ENCODE measurements at places on chromosomes 7 and 10. TPM values are rescaled to one million over a fixed set of nuclear protein-coding genes. Genes with fewer than 3 reads are reported as not detected.

DNA sequence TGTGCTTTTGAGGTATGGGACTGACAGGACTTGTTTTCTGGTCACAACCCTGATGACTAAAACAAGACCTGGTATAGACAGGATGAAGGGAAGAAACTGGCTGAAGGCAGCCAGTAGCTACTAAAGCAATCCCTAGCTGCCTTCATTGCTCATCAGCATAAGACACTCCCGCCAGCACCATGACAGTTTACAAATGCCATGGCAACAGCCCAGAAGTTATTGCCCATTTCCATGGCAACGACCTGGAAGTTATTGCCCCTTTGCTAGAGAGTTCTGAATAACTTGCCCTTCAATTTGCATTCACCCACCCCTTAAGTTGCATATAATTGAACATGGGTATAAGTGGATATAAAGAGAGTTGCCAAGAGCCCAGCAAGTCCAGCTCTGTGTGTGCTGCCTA, 169.6 kb upstream of the FAM171A1 start:
- no peak for DNase-seq

GRCh38 chr7:141572175-141572574, 21.0 kb downstream of the AGK start:
- no peak for DNase-seq

DNA sequence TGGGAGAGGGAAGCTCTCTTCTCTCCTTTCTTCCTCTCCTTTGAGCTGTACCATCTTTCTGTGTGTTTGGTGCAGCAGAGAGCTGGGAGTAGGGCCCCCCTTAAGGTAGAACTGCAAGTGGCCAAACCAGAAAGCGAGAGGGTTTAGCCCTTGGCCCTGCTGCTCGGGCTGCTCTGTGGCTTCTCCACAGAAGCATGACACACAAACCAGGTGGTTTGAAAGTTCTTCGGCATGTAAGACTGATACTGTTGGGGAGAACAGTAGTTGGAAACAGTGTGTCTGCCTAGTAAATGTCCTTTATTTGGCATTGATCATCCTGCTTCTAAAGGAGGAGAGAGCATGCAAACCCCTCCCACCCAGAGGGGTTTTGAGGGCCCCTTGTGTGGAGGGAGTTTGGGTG, 277.8 kb downstream of the CELF2 start:
- DNase-seq = no peak

- DNase-seq = peak; percentile 14
These were observed 16.8 kb downstream of the LIPM start for GRCh38 chr10:88819290-88819689.

DNA sequence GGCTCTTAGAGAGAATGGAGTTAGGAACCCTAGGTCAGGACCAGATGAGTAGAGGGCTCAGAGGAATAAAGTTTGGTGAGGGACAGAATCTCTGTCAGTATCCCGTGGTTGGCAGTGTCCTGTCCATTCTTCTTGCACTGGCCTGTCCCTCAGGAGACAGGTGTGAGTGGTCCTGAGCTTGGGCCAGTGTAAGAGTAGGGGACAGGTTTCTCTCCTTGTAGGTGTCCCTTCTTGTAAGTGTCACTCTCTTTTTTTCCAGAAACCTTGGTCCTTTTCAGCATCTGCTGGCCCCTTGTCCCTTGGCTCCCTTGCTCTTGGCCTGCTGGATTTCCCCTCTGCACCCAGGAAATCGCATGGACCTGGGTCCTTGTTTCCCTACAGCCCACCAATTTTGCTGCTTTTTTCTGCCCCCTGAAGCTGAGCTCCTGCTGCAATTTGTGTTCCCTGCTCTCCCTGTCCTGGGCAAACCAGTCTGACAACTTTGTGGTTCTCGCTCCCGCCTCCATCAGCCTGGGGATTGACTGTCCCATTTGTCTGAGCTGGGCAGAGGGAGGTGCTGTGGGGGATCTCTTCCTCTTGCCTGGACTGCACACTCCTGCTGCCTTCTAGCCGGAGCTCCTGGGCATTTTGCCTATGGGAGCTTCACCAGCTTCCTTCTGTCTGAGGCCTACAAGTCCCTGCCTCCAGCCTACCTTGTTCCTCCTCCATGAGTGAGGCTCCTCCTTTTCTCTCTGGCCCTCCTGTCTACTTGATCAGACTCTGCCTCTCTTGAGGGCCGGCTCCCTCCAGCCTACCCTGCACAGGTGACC, 6.5 kb downstream of the TSPAN14 start:
- peak; percentile 26 for DNase-seq

DNA sequence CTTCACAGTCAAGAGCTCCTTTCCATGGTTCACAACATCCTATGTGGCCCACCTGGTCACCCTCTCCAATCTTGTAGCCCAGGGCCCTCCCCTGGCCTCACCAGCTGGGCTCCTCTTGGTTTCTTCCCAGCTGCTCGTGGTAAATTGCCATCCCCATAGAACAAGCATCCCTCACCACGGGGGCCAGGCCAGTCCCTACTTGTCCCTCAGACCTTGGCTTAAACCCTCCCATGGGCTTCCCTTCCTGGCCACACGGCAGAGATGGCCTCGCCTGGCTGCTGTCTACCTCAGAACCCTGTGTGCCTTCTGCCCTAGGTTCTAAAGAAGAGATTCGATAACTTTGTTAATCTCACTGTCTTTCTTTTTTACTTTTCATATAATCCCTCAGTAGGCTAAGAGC, 153.3 kb upstream of the TCERG1L start:
- DNase-seq = no peak

- DNase-seq = peak; percentile 31
These were observed 9.7 kb downstream of the IFIT3 start for GRCh38 chr10:89337484-89337883.

- DNase-seq = no peak
These were observed 74.1 kb downstream of the CRPPA start for GRCh38 chr7:16347066-16347826.

DNA sequence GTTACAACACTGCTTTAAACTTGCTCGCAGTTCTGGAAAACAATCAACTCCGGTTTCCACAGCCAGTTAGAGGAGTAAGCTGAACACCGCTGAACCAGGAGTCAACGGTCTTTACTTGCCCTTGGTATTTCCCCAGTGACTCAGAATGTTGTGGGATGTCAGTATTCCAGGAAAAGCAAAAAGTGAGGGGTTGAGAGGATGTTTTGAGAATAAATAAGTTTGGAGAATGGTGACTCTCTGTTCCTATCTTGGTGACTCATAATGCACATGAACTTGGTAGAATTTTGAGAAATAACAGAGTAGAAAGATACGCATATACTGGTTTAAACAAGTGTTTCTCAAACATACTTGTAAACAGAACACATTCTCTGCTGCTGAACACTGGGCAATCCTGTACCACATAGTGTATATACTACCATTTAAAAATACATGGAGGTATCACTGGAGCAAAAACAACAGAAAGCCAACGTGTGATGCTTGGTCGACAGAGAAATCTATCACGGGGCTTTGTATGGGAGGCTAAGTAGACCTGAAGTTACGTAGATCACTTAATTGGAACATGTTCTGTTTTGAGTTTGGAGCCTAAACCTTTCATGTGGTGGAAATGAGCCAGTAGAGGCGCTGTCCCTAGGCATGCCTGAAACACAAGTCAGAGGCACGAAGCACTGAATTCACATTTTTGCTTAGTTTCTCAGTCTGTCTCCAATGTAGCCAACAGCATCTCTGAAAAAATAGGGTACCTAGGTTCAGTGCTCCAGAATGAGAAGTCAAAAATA, 534.3 kb downstream of the PARD3 start:
- peak; percentile 77 for DNase-seq

Gene SCRN1
- 128 TPM for total RNA-seq

Gene NPTX2
- not detected for total RNA-seq

Gene HECW1
- 33.8 TPM for total RNA-seq

Gene PTPRZ1
- total RNA-seq = 0.39 TPM

Gene AHCYL2
- 7.4 TPM for total RNA-seq

Gene GIMAP5
- 1.2 TPM for total RNA-seq

Gene COL1A2
- 0.46 TPM for total RNA-seq

Gene ASAH2B
- total RNA-seq = 2.4 TPM
